ENCODE measurements at places on chromosomes 6 and 20. TPM values are rescaled to one million over a fixed set of nuclear protein-coding genes. Genes with fewer than 3 reads are reported as not detected.

- DNase-seq: no peak
Observed at GRCh38 chr6:88013554-88013953, 34.1 kb upstream of the SPACA1 start.

DNA sequence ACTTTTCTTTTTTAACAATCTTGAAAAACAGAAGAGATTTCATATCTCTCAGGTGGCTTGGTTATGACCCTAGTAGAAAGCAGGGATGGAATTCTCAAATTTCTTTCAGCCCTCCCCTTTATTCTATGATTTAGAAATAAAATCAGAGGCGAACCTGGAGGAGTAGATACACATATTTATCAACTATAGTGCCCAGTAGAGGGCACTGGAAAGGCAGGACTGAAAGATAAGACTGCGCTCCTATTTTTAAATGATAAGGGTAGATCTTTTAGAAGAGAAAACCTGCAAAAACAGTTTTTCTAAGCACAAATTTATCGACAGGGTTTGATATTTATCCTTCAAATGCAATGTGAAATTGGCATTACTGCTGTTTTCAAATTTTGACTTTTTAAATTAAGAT, 1296.6 kb downstream of the EPHA7 start:
- no peak for DNase-seq

DNA sequence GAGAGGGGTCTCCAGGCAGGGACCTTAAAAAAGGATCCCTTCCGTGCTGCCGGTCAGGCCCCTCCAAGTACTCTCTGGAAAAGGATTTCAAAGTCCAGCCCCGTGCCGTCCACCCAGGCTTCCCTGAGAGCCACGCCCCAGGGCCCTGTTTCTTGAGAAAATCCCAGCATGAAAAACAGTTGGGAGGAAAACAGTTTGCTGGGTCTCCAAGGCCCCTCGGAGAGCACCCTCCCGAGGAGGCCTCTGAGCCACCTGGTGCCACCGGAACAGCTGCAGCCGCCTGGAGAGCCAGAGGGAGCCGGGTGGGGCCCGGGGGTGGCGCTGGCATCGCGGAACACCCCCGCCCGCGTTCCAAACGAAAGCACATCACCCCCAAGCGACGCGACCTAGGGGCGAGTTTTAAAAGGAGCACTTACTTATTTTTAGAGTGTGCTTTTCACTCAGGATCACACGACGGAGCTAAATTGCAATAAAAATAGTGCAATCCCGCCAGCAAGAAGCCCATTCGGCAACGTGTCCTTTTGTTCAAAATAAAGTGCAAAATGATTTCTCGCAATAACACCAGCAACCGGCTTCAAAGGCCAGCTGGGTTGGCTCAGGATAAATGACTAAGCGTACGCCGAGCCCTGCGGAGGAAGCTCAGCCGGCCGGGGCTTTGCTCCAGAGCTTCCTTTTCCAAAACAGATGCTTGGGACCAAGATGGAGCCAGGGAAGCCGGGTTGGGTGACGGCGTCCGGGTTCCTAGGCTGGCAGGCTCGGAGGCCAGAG, 64.2 kb downstream of the YTHDF1 start:
- DNase-seq: peak; percentile 51

GRCh38 chr6:126888727-126889725, 229.4 kb upstream of the RSPO3 start:
- DNase-seq: no peak

DUSP15 gene
- 2.5 TPM for polyA plus RNA-seq
